ENCODE measurements at places on chromosomes 5 and 9.

DNA sequence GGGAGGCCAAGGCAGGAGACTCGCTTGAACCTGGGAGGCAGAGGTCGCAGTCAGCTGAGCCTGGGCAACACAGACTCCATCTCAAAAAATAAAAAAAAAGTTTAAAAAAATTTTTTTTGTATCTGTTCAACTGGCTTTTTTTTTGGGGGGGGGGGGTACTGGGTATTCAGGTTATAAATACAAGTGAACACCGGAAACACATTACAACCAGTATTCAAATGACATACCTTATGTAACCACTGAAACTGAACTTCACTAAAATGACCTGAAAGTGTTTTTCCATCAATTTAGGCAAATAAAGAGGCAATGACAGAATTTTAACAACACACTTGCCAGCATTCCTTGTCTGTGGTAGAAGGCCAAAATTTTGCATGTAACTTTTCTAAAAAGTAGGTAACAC lies 33.5 kb downstream of the STRBP start:
- no peak for DNase-seq

- DNase-seq, result no peak
Observed at GRCh38 chr9:123965801-123966686, 36.1 kb upstream of the DENND1A start.

DNA sequence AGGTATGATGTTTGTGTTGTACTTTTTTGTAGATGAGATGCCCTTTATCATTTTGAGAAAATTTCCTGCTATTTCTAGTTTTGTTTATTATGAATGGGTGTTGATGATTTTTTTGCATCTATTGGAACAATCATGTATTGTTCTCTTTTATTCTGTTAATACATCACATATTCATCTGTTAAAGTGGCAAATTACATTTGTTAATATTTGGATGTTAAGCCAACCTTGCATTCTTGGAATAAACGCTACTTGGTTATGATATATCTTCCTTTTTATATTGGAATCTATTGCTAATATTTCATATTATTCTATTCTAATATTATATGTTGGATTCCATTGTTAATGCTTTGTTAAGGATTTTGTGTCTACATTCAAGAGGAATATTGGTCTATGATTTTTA lies 24.6 kb upstream of the BNIP1 start:
- DNase-seq, result no peak

- DNase-seq, result no peak
Observed at GRCh38 chr9:71936066-71936465, 24.6 kb downstream of the C9orf85 start.

- no peak for DNase-seq
Observed at GRCh38 chr5:32450952-32451351, 6.4 kb upstream of the ZFR start.

- DNase-seq, result no peak
Observed at GRCh38 chr9:83299571-83299970, 236.6 kb upstream of the RASEF start.

DNA sequence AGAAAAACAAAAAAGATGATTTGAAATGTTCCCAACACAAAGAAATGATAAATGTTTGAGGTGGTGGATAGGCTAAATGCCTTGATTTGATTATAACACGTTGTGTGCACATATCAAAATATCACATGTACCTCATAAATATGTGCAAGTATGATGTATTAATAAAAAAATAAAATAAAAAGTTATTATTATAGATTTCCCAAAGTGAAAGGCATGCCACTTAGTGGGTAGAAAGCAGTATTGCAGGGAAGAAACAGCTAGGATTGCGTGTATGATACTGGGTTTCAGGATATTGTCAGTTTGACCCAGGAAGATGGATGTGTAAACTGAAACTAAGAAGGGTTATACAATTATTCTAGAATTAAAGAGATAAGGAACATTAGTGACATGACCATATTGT lies 3.6 kb upstream of the TMEM38B start:
- no peak for DNase-seq

GRCh38 chr5:8058616-8059190 lies 189.8 kb downstream of the MTRR start:
- no peak for DNase-seq

- DNase-seq, result peak; percentile 19
Observed at GRCh38 chr5:78162253-78162862, 132.1 kb downstream of the AP3B1 start.

DNA sequence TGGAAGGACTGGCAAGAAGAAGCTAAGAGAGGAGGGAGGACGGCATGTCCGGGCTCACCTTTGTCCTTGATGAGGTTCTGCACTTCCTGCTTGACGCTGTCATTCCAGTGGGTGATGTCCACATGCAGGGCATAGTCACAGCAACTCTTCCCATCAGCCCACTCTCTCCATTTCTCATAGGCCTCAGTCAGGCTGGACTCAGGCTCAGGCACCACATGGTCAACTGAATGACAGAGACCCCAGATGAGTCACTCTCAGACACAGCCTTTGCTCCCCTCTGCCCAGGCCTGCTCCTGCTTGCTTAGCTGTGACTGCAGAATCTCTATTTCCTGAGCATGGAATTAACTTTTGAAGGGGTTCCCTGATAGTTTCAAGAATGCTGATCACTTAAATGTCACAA lies 94.2 kb downstream of the DPYSL3 start:
- no peak for DNase-seq

All from NCI-H345 (cell line).